Stimulated activated CD4-positive, alpha-beta T cell treated with anti-CD3 and anti-CD28 coated beads, Interleukin-12 subunit alpha, Interleukin-12 subunit beta, amount 100 ng/mL, for 4 hours (primary cell): ENCODE measurements at places on chromosomes 16 and 17.
A peak's percentile ranks its signal among the peaks of the same experiment; 100 is the strongest.

DNA sequence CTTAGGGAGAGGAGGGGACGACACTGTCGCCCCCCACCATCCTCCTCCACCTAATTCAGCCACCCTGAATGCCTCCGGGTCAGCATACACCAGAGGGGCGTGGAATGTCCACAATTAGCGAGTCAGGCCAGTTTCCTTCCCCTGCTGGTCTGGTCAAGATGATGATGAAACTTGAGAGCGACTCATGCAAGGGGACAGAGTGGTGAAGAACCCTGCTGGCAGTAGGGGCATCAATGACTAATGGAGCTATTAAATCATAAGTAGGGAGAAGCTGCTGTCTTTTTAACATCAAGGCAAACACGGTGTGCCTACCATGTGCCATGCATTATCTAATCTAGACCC is 7.2 kb downstream of the SPACA3 start:
- DNase-seq: no peak

DNA sequence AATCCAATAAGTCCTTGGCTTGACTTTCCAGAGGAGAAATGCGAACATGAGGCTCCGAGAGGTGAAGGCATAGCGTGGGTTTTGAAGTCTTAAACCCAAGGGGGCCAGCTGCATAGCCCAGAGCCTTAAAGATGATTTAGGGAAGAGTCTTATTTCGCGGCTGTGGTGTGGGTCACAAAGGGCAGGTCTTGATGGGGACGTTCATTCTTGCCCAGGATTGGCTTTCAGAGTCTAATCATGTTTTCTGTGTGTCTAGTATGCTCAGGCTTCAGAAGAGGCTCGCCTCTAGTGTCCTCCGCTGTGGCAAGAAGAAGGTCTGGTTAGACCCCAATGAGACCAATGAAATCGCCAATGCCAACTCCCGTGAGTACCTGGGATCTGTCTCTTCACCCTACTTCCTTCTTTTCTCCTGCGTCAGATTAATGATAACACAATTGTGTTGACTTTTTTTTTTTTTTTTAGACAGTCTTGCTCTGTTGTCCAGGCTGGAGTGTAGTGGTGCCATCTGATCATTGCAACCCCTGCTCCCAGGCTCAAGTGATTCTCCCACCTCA is 951 bp downstream of the RPL19 start:
- no peak for DNase-seq

DNA sequence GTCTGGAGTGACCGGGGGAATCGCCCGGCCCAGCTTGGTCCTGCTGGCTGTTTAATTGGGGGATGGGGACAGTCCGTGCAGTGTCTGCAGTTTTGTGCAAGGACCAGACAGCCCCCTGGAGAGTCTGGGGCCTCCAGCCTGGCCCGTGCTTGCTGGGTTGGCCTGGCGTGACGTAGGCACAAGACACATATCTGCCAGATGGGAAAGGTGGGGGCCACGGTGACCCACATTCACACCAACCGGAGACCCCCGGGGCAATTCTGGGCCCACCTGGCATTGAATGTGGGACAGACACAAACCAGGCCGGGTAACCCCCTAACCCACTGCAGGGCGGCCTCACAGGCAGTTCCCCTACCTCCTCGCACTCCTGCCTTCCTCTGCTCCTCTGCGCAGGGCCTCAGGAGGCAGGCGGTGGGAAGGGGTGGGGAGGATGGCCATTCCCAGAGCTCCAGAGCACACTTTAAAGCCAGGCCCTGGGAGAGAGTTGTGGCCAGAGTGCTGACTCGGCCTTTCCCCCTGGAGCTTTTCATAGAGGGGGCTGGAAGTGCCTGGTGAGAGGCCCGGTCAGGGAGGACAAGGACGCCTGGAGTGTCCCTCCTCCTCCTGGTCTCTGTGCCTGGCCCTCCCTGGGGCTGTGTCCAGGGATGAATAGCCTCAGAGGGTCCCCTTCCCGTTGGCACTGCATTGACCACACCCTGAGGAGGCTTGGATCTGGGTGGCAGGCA is 1.5 kb downstream of the MRC2 start:
- no peak for DNase-seq

DNA sequence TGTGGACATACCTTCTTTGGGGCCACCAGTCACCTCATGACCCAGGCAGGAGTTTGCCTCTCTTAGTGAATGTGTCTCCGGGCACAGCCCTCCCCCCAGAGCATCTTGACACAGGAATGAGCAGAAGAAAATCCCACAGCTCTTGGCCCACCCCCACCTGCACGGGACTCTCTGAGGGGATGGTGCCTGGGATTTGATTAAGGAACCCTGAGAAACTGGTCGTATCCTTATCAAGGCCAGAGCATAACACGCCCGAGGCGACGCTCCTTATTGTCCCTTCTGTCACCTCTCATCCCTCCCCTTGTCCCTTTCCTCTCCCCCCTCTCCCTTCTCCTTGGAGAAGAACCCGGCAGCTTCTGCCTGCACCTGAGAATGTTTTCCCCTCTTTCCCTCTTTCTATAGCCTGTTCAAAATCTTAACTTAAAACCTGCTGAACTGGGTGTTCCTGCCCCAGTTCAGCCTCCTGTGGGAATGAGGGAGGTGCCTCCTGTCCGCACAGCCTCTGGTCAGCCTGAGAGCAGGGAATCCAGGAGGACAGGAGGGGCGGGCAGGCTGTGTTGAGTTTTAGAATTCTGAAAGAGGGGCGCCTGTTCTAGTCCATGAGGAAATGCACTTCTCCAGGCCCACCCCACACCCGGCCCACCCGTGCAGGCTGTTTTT is 140.7 kb upstream of the PLCG2 start:
- no peak for DNase-seq

DNA sequence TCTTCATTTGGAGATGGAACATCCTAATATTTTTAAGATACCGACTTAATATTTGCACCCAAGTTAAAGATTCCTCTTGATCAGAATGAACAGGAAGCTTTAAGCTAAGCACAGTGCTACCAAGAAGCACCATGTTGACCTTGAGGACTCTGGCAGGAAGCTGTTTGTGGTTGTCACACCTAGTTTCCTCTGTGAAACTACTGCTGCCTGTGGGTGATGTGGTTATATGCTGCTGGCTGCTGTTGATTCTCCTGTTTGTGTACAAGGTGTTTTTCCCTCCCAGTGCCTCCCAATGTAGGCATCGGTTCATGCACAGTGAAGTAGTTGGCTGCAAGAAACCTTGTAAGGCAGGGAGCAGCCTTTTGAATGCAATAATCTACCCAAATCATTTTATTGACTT is 23.4 kb downstream of the RBL2 start:
- peak; percentile 28 for DNase-seq

DNA sequence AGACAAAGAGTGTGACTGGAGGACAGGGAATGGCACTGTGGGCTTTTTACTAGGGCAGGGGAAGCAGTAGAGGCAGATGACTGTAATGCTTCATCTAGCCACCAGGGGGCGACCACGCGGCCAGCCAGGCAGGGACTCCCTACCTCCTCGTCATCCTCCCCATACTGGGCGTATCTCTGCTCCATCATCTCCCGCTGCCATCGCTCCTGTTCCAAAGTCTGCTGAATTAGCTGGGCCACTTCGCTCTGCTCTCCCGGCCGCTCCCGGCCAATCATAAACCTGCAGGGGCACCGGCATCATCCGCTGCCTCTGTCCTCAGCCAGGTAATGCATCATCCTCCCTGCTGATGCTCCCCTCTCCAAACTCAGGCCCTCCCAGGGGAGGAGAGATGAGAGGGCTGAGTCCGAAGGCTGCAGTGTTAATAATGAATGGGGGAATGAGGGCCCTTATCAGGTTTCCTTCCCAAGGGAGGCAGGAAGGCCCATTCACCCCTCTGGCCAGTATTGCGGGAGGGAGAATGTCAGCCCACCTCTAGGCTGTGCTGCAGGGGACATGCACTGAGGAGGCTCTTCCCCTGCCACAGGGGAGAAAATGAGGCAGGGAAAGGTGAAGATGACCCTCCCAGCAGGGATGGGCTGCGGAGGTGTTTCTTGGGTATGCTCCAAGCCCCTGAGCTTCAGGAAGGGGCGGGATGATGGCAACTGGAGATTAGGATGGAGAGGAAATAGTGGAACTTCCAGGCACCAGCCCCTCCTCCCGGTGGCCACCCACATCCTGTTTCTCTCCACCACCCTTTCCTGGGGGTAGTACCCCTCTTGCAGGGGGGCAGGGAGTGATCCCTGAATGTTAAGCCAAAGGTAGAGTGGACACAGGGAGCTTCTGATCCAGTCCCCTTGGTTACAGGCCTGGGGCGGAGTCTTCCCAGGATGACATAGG is 10.3 kb upstream of the SAMD14 start:
- peak; percentile 77 for DNase-seq

- DNase-seq: no peak
These were observed 32.8 kb downstream of the ARSG start for GRCh38 chr17:68324114-68324513.

- no peak for DNase-seq
These were observed 18.6 kb downstream of the COG7 start for GRCh38 chr16:23434380-23434779.

DNA sequence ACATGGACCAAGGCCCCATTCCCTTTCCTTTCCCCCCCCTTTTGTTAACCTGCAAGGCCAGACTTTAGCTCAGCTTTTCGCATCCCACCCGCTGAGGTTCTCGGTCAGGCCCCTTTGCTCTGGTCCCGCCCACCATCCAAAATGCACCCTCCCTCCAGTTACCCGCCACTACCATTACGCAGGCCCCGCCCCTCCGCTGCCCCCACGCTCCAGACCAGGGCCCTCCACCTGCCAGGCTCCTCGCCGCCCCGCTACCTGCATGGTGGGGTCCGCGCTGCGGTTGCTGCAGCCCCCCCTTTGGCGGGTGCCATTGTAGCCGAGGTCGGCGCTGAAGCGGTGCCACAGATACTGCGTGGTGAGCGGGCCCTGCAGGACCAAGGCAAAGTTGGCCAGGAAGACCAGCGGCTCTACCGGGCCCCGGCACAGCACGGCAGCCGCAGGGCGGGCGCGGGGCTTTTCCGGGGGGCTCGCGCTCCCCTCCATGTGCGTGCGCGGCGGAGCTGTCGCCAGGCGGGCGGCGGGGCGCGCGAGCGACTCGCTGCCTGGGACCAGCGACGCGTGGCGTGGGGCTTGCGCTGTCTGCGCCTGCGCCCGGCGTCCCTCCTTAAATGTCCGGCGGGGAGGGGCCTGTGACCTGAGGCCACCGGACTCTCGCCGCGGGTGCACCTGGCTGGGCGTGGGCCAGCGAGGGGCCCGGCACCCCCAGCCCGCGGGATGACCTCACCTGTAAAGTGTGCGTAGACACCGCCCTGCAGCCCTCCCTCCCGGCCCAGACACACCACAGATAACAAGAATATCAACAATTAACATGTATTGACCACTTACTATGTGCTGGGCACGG is at the start of gene SLC46A1:
Gene SLC46A1, minus strand, starts transcription at position 581 of the 841 bp plus-strand sequence. Its CDS starts 98 bp downstream, at position 483.
- DNase-seq: peak; percentile 64

GRCh38 chr17:76569607-76570279 is 15.9 kb downstream of the ST6GALNAC2 start:
- no peak for DNase-seq

- no peak for DNase-seq
These were observed 73.9 kb upstream of the DHX40 start for GRCh38 chr17:59491353-59492090.

DNA sequence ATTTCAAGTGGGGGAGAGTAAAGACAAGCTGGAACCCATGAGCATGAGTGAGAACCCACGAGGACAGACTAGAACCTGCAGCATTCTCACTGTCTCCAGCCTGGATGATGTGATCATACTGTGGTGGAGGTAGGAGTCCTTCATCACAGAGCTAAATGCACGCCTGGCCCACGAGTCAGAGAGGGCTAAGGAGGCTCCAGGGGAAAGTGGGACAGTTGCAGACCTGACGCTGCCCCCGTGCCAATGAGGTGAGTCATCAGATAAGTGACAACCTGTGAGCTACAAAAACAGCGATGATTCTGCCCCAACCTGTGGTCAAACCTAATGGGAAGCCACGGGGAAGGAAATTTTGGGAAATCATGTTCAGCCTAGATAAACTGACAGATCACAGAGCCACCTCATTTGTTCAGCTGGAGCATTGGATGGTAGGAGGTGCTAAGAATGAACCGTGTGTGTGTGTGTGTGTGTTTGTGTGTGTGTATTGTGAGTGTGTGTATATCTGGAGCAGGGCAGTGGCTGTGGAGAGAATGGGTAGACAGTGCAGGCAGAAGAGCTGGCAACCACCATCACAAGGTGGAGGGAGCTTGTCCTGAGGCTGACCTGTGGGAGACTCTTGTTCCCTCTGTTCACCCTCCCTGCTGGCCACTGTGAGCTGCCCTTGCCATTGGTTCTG is 131.8 kb downstream of the UTP18 start:
- DNase-seq: no peak

GRCh38 chr16:16096121-16096857 is 127.0 kb downstream of the ABCC6 start:
- DNase-seq: no peak

GRCh38 chr17:51180486-51180885 is 14.3 kb downstream of the NME2 start:
- DNase-seq: no peak

- DNase-seq: no peak
These were observed 4.8 kb downstream of the ARRB2 start for GRCh38 chr17:4715063-4715744.

GRCh38 chr16:56321571-56321970 is 103.8 kb downstream of the AMFR start:
- DNase-seq: no peak

- no peak for DNase-seq
These were observed 4.4 kb upstream of the MTSS2 start for GRCh38 chr16:70689970-70690891.

DNA sequence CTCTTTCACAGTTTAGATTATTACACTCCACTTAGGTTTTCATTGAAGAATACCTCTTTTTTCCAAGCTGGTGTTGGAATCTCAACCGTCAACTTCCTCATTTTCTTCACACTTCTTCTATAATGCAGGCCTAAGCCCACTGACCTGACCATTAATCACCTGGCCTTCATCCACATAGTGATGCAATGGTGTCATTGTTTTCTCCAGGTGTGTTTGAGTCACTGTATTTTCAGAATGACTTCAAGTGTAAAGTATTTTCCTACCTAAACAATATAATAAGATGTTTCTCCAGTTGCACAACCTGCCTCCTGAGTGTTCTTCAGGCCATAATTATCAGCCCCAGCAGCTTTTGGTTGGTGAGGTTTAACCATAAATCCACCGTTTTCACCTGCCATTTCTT is 1675.1 kb downstream of the TP53TG3F start:
- DNase-seq: no peak
